ENCODE measurements at places on chromosomes 11 and 22.

DNA sequence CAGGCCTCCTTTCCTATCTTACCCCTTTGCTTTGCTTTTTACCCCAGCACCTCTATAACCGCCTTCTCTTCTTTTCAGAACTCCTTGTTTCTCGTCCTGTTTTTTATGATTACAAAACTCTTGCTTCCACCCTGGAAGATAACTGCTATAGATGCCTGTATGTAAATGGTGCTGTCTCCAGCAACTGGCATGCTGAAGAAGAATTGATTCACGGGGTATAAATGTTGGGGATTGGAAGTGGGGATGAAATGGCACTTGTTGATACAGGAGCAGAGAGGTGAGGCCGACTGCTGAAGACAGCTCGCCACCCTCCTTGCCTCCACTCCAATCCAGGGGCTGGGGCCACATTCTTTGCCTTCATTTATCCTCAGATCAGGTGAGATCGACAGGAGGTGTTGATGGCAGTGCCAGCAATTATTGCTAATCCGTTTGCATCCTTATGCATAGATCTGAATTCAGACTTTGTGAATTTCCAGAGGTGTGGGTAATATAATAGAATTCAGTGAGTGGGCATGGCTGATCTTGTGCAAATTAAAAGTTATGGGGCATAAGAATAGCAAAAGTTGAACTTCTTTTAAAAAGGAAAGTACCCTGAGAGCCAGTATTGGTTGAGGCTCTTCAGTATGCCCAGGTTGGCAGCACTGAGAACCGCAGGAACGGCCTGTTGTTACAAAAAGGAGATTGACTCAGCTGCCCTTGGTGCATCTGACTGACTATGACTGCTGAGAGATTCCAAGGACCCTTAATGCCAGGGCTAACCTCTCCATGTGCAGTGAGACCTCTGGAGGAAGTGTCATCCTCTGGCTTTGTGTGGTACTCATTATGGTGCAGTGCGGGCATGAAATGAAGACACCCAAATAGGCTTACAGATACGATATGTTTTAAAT lies 5.3 kb downstream of the NEAT1 start:
- DNase-seq = peak; percentile 87

DNA sequence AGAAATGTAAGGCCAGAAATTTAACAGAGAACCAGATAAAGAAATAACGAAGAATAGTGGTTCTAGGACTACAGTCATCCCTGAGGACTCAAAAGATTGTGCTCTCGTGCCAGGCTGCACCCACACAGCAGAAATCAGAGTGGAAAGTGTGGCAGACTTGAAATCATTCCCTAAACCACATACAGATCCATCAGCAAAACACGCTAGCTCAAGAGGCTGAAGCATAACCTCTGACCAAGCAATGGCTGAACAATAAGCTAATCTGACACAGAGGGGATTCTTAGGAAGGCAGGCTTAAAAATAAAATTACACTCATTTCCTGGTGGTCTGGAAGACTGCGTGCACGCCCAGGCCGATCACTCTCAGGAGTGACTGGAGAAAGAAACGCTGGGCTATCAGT lies 19.0 kb downstream of the NCF4 start:
- no peak for DNase-seq

GRCh38 chr11:69662806-69663205 lies 12.3 kb downstream of the LTO1 start:
- DNase-seq = no peak

- peak; percentile 70 for DNase-seq
Measured at GRCh38 chr22:48753381-48753730, 1074.3 kb downstream of the BRD1 start.

DNA sequence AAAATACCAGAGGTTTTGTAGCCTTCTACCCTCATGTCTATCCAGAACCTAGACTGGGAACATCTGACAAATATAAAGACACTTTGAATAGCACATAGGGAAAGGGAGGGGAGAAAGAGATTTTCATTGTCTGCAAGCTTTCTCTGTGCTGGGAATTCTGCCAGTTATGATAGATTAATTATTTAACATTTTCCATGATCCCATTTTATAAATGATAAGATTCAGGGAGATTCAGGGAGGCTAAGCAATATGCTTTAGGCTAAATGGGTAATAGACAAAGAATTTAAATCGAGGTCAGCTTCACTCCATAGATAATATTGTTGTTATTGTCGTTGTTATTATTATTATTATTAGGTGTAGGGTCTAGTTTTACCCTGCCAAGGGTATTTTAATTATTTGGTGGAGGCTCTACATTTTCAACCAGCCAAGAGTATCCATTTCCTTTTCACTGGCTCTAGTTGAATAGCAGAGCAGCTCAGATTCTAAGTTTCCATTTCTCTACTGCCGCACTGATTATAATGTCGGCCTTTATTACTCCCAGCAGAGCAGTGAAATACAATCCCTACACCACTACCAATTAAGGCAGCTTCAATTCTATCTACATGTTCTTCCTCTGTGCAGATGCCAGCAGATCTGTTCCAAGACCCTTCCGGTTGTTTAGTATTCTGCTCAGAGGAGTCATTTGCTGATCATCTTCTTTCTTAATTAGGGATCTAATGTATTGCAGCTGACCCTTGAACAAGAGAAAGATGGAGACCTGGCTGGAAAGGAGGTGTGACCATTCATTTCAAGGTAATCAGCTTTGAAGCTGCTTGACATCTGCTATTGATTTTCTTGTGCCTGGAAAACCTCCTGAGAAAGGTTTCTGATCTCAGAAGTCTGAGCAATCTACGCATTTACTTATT lies 23.8 kb upstream of the SYN3 start:
- no peak for DNase-seq

- no peak for DNase-seq
Measured at GRCh38 chr11:84905411-84905810, 721.7 kb downstream of the DLG2 start.

GRCh38 chr22:39318507-39319283 lies 728 bp downstream of the RPL3 start:
- no peak for DNase-seq

DNA sequence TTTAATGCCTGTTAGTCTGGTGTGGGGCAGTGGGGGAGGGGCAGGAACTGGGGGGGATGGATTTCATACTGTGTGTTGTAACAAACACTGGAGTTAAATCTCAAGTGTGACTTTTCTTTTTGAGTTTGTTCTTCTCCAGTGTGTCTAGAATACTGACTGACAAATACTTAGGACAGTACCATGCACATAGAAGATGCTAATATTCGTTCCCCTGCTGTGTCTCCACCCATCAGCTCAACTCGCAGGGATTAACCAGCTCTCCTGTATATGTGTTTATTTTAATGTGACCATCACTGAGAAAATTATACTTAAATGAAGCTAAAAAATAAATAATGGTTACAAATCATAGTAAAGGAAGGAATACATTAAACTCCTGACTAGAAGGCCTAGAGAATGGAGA lies 150.9 kb upstream of the E2F8 start:
- DNase-seq = no peak

- no peak for DNase-seq
Measured at GRCh38 chr11:64025205-64025604, 10.5 kb upstream of the FLRT1 start.

- DNase-seq = no peak
Measured at GRCh38 chr11:132872211-132872610, 660.1 kb downstream of the OPCML start.

- no peak for DNase-seq
Measured at GRCh38 chr11:2317354-2318050, 15.7 kb downstream of the TSPAN32 start.

- DNase-seq = no peak
Measured at GRCh38 chr22:16776080-16776479, 49.1 kb downstream of the XKR3 start.

- no peak for DNase-seq
Measured at GRCh38 chr11:27898166-27898565, 197.9 kb upstream of the BDNF start.

DNA sequence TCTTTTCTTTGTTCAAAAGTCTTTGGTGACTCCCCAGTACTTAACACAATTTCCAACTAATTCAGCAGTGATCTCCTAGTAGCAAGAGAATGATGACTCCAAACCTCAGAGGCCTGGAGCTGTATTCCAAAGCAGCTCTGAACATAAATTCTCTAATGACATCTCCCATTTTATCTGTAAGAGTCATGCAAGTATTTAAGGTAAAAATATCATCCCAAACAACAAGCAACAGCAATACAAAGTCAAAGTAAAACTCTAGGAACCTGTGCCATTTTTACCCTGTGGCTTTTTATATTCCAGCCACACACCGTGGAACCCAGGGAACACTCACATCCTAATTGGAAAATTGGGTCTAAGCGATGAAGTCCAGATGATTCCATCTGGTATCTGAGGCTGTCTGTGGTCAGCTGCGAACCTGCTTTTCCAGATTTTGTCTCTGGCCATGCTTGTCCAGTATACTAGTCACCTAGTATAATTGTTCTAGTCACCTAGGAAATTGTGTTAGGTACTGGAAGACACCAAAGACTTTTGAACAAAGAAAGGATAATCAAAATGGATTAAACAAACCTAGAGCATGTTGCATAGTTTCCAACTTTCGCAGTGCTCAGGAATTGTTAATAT lies 92.3 kb upstream of the SLC25A18 start:
- no peak for DNase-seq

GRCh38 chr22:46735747-46736608 lies 2.1 kb downstream of the CERK start:
- no peak for DNase-seq

DNA sequence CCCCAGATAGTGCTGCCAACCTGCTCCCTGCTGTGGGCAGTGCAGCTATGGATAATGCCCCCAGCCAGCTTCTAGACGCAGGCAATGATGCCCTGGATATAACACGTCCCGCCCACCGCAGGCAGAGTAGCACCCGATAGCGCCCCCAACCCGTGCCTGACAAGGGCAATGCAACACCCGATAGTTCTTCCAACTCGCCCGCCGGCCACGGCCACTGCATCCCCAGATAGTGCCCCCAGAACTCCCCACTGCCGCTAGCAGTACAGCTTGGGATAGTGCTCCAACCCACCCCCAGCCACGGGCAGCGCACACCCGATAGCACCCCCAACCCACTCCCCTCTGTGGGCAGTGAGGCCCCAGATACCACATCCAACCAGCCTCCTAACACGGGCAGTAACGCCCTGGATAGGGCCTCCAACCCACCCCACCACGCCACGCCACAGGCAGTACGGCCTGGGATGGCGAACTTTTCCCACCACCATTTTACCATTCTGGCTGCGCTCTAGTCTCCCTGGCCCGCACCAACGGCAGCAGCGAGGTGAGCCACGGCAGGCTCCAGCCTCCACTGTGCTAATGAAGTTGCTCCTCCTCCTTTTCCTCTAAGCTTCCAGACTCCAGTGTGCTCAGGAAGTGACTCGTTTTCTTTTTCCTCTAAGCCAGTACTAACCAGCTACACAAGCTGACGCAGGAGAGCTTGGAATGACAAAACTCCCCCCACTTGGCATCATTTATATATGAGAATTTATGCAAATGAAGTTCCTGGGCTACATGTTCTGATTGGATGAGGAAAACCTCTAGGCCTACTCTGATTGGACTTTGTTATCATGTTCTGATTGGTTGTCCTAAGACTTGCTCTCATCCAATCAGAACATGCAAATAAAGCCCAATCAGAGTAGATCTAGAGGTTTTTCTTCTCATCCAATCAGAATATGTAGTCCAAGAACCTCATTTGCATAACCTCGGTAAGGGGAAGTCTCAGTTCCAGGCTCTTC lies 3.0 kb upstream of the RFPL3 start:
- no peak for DNase-seq

- no peak for DNase-seq
Measured at GRCh38 chr11:27161071-27161470, 120.5 kb downstream of the BBOX1 start.

DNA sequence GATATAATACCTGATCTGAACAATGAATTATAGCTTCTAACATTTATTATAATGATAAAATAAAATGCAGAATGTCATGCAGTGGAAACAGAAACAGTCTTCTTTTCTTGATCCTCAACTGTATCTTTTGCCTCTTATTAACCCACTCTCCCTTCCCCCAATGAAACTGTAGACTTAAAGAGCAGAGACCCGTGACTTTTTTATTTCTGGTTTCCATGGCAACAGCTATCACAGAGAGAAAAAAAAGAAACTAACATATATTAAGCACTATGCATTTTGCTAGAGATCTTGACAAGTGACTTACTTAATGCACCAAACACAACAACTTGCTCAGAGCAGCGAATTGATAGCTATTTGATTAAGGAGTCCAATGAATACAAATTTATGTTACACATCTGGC lies 69.3 kb downstream of the RAB38 start:
- DNase-seq = no peak

DNA sequence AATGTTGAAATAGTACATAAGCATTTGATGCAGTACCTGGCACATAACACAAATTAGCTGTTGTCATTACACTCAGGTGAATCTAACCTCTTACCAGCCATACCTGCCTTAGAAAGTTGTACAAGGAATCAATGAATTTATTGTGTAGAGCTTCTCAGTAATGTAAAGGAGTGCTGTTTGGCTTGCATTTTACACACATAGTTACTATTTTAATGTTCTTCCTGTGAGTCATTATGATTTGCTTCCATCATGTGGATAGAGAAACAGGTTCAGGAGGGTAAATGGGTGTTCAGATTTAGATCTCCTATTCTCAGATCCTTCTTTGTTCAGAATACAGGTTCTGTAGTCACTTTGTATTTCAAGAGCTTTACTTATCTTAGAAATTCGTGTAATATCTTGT lies 27.6 kb upstream of the RCE1 start:
- DNase-seq = no peak

All from lower leg skin (tissue), 4 donors.